ENCODE measurements at places on chromosomes 6 and 20.

DNA sequence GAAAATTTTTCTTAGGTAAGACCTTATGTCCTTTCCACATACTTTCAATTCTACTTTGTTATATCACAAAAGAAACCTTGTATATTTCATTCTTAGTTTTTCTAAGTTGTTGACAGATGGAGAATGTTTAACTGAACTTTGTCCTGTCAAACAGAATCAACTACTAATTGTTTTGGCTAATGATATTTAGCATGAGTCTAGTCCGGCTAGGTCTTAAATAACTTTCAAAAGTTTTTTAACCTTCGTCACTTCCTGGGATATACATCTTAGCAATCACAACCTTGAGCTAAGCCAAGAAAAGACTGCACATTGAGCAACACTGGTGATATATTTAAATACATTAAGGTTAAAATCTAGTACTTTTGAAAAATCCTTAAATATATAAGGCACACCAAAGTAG lies 62.9 kb upstream of the RUNX2 start:
- DNase-seq, result no peak

DNA sequence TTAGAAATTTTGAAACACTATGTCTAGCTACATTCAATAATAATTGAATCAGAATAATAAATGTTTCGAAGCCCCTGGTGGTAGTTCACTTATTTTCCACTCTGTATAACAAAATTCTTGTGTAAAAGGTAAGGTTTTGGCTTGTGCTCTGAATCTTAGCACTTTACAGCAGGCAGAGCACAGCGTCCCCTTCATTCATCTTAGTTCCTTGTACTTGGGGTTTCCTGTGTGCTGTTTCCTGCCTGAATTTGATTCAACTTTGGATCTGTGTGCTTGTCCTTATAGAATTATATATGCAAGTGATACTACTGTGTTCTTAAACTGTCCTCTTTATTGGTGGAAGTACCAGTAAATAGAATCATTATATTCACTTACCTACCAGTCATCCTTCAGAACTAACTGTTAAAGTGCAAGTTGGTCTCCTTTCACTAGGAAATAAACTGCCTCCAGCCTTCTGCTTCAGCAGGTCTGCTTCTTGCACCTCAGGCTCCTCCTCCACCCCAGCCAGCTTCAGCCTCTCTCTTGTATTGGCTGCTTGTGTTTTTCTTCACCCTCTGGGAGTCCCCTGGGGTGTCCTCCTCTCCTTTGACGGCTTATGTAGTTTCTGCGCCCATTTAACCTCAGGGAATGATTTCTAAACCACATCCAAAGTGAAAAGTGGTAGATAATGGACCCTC lies 28.8 kb upstream of the TULP4 start:
- DNase-seq, result no peak

GRCh38 chr20:34076952-34077351 lies 35.1 kb downstream of the EIF2S2 start:
- no peak for DNase-seq

- DNase-seq, result no peak
These were observed 152.5 kb downstream of the IBTK start for GRCh38 chr6:82095091-82095490.
